Glomerular endothelial cell (primary cell): ENCODE measurements at places on chromosomes 3 and 15.

- DNase-seq, result no peak
These were observed 111.4 kb upstream of the PLAAT1 start for GRCh38 chr3:193129607-193130006.

DNA sequence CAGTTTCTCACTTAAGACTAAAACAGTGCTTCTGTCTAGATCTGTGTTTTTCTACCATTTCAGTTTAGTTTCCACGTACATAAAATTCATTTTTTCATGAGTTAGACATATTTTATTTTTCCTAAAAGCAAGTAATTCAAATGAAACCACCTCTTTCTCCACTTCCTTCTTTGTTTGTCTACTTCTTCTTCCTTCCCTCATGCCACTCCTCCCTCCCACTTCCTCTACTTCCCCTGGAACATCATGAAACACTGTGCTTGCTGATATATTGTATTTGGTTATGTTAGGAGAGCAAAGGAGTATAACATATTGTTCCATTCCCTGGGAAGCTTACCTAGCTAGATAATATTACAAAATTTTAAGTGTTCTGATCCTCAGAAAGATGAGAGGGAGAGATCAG, 36.7 kb upstream of the GOLGA8B start:
- DNase-seq, result no peak

- no peak for DNase-seq
These were observed 40.2 kb upstream of the DLG1 start for GRCh38 chr3:197338586-197338985.

GRCh38 chr3:42728668-42729364, 26.2 kb upstream of the HHATL start:
- DNase-seq, result no peak

- DNase-seq, result no peak
These were observed 3.9 kb upstream of the CXCR6 start for GRCh38 chr3:45939341-45939771.

DNA sequence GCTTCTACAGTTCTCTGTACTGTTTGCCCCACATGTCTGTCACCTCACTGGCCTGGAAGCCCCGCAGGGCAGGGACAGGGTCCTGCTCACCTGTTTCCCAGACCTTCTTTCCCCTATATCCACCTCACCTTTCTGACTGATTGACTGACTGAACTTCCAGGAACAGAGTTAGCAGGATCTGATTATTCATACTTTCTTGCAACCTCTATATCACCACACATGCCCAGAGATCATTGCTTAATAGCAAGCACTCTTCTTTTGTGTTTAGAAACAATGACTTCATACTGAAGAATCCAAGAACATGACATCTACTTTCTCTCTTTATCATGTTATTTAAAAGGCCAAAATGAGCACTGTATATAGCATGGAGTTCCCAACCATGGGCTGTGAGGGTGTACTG, 18.0 kb upstream of the CLEC3B start:
- DNase-seq, result no peak

- DNase-seq, result no peak
These were observed 151.3 kb downstream of the MFSD1 start for GRCh38 chr3:158953131-158953530.

DNA sequence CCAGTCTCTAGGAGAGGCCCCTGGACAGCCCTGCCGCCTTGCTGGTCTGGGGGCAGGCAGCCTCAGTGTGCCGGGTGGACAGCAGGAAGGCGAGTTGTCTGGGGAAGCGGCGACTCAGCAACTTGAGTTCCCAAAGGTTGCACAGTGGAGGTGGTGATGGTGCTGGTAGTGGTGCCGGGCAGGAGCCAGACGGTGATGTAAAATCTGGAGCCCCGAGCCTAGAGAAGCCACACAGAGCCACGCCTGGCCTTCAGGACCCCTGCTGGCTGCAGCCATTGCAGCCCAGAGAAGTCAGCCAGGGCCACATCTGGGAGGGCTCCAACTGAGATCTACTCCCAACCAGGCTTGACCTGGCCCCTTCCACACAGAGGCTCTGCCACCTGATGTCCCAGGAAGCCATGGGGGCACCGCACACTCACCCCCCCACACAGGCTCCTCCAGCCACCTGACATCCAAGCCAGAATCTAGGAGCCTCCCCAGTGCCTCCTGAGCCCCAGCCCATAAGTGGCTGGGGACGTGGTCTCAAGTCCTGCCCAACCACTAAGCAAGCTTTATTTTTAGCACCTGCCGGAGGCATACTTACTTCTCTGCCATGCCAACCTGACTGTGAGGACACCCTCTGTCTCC, 8.8 kb downstream of the C3orf22 start:
- DNase-seq, result no peak

DNA sequence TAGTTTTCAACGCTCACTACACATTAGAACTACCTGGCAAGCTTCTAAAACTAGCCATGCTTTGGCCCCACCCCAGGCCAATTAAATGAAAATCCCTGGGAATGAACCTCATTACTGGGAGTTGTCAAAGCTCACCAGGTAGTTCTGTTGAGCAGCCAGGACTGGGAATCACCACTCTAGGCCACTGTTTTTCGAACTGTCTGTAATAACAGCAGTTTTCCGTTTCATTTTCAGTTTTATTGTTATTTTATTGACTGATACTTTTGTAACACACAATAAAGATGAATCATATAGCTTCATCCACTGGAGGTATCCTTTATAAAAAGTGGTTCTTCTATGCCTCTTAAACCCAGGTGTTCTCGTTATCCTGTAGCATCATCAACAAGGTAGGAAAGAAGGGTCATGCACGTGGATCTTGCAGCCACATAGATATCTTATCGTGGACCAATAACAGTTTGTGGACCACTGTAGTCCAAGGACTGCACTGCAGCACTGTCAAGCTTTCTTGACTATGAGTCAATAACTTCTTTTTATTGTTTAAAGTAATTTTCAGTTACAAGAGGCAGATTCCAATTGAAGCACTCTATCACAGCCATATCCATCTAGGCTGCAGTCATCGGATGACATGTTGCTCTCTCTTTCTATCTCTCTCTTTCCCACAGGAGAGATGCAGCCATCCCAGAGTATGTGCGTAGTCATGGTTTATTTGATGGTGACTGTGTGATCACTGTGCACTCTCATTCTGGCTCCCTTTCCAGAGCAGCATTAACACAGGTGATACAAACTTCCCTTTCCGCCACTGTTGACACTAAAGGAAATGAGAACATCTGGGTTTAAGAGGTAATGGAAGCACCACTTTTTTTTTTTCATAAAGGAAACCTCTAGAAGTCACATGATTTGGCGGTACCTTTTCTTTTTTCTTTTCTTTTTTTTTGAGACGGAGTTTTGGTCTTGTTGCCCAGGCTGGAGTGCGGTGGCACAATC, 39.0 kb upstream of the BLM start:
- no peak for DNase-seq

DNA sequence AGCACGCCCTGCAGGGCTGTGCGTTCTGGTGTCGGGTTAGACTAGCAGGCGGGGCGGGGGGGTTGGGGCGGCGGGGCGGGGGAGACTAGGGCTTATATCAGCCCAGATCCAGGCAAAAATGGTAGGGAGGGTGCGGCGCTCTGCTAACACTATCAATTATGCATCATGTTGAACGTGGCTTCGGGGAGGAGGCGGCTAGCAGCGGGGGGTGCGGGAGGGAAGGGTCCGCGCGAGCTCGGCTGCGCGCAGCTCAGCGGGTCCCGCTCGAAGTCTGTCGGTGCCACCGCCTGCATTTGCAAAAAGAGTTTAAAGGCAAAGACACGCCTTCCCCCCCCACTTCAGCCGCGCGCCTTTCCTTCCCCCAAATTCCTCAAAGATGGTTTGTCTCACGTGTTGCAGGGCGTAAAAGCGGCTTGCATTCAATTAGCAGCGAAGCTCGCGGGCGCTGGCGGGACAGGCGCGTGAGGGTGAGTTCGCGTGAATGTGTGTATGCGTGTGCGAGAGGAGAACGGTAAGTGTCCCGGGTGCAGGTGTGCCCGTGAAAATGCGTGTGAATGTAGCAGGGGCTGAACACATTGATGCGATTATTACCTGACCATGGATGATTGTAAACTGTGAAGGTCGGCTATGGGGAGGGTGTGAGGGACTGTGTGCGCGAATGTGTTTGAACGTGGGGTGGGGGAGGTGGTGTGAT, at the start of gene ISLR2:
Gene ISLR2, plus strand, starts transcription at position 432 of the 694 bp plus-strand sequence. CDS start 2,169 bp downstream, outside the sequence.
- no peak for DNase-seq

GRCh38 chr3:48352546-48352945, 19.1 kb upstream of the SPINK8 start:
- no peak for DNase-seq

DNA sequence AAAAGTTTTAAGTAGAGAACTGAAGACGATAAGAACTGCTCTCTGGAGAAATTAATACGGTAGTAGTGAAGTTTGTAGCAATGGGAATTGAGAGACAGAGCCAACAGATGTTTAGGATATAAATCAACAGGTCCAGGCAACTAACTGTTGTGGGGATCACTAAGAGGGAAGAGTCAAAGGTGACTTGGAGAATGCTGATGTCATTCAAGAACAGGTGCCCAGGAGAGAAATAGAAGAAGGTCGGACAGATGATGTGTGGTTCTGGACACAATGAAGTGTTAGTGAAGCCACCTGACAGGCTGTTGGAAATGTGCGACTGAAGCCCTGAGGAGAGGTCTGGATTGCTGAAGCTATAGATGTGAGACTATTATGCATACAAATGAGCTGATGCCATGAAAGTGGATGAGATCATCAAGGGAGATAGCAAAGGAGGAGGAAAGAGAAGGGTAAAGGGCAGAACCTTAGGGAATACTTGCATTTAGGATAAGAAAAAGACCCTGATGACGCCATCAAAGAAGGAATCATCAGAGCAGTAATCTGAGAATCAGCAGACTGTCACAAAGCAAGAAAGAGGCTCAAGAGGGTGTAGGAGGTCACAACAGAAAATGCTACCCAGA, 183.7 kb downstream of the FRMD5 start:
- no peak for DNase-seq

- DNase-seq, result no peak
These were observed 329.8 kb upstream of the PROK2 start for GRCh38 chr3:72114773-72115172.

DNA sequence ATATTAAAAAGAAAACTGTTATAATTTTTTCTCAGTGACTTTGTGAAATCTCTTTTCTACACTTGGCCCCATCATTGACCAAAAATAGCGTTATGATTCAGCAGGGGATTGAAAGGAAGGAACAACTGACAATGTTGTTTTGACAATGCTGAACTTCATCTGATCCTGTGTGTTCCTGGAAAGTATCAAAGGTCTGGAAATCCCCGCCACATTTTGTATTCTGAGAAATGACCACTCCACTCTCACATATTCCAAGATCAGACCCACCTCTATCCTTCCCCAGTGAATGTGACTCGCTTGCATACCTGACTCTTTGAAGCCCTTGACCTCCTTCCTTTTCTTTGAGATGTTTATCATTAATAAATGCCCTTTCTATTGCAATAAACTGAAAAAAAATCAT, 9.7 kb upstream of the RIOX2 start:
- no peak for DNase-seq

DNA sequence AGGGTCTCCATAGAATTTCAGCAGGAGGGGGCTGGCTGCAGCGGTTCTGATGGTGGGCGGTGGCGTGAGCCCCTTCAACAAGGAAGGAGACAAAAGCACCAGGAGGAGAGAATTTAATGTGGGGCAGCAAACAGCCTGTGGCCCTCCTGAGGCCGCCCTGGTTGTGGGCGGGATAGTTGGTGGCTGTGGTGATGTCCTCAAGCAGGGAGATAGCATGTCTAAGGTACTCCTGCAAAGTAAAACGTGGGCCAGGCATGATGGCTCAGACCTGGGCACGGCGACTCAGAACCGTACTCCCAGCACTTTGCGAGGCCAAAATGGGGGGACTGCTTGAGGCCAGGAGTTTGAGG, 94.0 kb downstream of the LRRK1 start:
- no peak for DNase-seq

- no peak for DNase-seq
These were observed 30.7 kb upstream of the PPM1L start for GRCh38 chr3:160725338-160725737.

DNA sequence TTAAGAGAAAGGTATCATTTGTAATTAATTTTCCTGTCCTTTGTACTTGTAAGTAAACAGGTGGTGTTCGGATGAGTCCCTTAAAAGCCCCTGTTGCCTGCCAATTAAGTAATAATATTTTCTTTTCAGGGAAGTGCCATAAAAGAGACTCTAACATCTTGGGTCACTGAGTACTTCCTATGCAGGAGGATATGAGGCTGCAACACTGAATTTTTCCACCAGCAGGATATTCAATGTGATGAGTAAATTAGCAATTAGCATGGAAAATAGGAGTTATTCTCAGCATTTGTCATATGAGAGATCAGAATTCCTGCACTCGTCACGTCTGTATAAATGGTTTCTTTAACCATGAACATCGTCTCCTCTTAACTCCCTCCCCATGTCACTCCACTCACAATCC, 45.4 kb downstream of the WWTR1 start:
- DNase-seq, result no peak

DNA sequence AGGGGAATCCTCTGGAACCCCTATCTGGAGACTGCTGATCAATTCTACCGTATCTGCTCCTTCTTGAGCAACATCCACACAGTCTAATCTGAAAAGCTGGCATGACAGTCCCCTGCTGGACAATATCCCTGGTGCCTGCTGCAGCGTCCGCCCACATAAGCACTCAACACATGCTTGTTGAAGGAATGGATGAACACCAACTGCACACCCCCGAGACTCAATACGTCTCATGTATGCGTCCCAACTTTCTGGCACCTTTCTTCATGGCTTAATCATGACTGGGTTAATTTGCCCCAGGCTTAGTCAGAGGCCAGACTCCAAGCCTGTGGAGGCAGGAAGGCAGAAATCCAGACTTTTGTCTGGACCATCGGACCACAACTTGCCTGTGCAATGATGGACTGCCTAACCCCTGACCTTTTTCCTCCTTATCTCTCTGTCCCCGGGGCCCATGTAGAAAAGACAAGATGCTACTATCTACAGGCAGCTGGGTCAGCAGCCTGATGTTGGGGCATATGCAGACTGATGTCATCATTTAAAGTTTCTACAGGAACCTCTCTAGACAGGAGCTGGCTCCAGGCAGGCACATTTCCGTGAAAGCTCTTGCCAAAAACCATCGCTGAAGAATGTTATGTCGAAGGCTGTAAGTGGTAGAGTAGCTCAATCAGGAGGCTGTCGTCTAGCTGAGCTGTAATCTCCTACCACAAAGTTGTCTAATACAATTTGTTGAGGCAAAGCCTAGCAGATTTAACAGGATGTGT, 114.1 kb upstream of the TPM1 start:
- DNase-seq, result no peak

- no peak for DNase-seq
These were observed 14.0 kb upstream of the TMEM212 start for GRCh38 chr3:171828902-171829770.

DNA sequence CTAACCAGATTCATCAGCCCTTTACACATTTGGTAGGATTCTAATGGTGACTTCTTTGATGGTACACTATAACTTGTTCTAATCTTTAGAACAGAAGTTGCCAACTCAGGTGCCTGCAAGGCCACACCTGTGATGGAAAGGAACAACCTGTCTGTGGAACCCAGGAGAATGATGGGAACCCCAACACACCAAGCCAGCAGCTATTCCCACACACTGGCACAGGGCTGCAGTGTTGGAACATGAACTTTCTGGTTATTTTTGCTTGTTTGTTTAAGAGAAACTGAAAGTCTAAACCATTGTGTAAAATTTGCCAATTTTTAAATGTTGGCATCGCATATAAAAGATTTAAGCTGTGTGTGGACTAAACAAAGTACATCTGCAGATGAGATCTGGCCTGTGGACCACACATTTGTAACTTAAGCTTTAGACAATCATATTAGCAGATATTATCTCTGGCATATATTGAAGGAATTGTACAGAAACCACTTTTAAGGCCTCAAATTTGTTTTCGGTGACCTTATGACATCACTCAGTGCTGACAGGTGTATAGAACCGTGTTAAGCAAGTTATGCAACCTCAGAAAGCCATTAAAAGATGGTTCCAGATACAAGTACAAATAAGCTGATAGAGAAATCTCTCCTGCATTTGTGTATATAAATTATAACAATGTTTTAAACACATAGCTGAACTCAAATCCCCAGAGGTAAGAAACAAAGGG, 242.9 kb downstream of the SLC9A9 start:
- DNase-seq, result no peak
